ENCODE measurements at places on chromosomes 1 and 21.

DNA sequence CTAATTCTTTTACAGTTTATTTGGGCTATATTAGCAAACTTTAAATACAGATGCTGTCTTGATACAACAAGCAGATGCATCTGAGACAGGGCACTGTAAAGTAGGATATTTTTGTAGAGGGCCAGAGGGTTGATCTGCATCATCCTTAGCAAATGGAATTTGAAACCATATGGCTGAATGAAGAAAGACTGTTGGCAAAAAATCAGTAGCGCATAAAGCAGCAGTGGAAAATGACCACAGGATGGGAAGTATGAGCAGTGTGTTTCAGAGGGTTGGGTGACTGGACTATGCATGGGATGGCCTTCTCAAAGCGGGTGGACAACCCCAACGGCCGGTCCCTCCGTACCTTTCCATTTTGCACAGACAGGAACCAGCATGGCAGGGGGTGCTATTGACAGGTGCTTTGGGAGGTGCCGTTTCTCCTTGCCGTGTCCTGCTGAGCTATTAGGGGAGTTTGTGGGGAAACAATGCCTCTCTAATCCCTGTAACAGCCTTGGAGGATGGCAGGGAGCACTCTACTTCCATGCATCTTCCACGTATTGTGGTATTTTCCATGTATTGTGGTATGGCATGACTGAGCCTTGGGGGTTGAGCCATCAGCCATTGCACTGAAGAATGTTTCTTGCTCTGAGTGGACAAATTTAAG, 5.9 kb downstream of the LRRC8B start:
- no peak for DNase-seq

- DNase-seq: no peak
Observed at GRCh38 chr1:59692591-59692990, 122.2 kb upstream of the HOOK1 start.

- no peak for DNase-seq
Observed at GRCh38 chr1:47785561-47786271, 211.5 kb downstream of the TRABD2B start.

DNA sequence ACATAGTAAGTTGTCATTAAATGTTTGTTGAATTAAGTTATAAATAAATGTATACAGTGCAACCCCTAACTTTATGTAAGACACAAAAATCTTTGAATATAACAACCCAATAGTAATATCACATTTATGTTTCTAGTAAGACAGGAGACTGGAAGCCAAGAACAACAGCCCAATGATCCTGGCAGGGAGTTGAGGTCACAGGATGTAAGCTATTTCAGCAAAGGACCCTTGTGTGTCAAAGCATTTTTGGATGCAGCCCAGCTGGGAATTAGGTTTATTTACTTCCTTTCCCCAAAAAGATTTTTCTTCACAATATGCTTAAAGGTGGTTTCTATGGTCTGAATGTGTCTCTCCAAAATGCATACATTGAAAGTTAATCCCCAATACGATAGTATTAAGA, 34.0 kb upstream of the ABCA4 start:
- no peak for DNase-seq

DNA sequence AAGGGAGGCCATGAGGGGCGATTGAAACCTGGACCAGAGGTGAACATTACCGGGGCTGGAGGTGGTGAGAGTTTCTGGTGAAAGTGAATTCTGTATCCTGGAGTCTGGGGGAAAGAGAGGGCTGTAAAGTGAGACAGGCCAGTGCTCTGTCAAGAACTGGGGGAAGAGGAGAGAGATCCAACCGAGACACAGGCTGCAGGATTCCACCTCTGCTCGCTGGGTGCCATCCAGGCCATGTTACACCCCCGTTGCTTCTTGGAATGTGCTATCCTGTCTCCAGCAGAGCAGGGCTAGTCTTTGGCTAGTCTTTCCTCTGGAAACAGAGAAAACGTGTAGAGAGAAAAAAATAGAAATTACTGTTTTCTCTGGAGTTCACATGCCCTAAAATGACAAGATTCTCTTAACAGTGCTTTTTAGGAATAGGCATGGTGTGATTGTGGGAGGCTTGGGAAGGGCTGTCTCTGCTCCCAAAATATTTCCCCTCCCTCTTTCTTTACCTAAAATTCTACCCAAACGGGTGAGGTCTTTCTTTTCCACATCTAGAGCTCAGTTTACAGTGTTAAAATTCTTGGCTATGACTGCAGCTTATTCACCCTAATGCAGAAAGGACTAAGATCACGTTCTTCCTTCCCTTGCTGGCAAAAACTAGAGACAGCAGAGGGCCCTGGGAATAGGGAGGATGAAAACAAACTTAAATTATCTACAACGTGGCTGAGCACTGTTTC, 16.5 kb upstream of the OVAAL start:
- DNase-seq: no peak

GRCh38 chr1:235074523-235075047, 54.1 kb downstream of the TOMM20 start:
- no peak for DNase-seq

DNA sequence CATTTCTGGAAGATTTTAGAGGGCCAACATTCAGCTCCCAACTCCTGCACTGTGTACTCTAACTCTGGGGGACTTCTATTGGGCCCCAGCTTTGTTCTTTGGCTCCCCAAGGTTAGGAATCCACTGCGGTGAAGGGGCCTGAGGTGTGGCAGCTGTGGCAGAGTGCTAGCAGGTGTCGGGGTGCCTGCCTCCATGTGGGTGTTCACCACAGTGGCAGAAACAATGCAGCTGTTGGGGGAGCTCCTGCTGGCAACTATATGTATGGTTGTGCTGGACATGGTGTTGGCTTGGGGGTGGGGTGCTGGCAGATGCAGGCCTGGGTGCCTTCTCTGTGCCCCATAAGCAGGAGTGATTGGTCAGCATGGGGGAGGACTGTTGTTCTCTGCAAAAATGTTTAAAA, 95.5 kb downstream of the ST6GALNAC3 start:
- no peak for DNase-seq

- no peak for DNase-seq
Observed at GRCh38 chr1:59078070-59078800, 218.7 kb upstream of the FGGY start.

DNA sequence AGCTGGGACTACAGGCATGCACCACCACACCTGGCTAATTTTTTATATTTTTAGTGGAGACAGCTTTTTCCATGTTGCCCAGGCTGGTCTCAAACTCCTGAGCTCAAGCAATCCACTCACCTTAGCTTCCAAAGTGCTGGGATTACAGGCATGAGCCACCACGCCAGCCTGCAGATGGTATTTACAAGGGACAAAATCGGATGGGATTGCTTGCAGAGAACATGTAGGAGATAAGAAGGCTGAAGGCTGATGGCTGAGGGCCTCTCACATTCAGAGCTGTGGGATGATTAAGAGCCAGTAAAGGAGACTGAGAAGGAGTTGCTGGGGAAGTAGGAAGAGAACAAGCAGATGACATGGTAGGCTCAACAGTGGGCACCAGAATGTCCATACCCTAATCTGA, 24.0 kb upstream of the QSOX1 start:
- no peak for DNase-seq

DNA sequence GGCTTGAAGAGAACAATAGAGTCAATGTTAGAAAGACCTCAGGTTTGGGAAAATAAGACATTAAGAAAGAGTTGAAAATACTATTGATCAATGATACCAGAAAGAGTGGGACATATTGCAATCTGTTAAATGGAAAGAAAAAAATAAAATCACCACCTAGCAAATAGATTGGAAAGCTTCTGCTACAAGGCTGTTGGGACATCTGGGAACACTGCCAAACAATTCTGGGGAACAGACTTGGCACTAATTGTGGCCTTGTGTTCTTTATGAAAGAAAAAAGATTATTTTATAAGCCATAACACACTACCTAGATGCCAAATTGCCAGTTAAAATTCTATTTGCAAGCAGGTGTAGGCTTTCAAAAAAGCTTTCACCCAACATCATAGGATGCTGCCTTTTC, 137.8 kb downstream of the TSEN15 start:
- no peak for DNase-seq

DNA sequence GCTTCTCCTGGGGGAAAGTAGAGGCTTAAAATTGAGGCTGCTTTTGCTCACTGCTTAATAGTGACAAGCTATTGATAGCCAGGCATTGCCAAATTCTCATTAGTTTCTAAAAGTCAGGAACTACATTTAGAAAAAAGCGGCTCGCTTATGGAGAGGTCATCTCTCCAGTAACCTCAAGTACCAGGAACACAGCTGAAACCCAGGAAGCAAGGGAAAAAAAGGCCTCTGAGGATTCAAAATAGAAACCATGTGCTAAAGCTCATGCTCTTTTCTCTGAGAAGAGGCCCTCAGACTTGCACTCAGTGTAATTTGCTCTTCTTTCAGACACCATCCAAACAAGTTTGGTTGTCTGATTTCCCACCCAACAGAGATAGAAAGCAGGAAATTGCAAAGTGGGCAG, 261.4 kb upstream of the USP25 start:
- DNase-seq: no peak

Data from central memory CD4-positive, alpha-beta T cell (primary cell).